Activated T-helper 17 cell treated with anti-CD3 and anti-CD28 coated beads, Interleukin-2, amount 50 U/mL, for 72 hours (primary cell): ENCODE measurements at places on chromosomes 3 and 15.
A peak's percentile ranks its signal among the peaks of the same experiment; 100 is the strongest.

GRCh38 chr3:43699864-43700263 is 9.1 kb downstream of the ABHD5 start:
- peak; percentile 63 for ATAC-seq

DNA sequence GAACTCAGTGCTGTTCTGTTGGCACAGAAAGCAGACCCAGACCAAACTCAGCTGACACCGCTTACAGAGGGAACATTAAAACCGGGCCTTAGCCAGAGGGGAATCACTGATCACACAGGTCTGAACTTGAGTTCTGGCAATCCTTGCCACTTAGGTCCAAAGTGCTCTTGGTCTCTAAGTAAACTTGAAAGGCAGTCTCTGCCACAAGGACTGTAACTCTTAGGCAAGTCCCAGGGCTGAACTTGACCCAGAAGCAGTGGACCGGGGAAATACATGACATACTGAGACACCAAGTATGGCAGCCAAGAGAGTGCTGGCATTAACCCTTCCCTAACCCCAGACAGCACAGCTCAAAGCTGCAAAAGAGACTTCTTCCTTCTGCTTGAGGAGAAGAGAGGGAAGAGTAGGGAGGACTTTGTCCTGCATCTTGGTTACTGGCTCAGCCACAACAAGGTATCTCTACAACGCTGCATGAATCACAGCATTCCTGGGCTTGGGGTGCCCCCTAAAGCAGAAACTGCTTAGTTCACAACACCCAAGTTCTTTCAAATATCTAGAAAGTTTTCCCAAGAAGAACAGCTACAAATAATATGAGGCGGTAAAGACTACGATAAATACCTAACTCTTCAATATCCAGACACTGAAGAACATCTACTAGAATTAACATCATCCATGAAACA is 32.5 kb downstream of the NAALADL2 start:
- no peak for ATAC-seq

- peak; percentile 66 for ATAC-seq
Measured at GRCh38 chr15:72375501-72375845, 341 bp downstream of the HEXA start.

- ATAC-seq = no peak
Measured at GRCh38 chr3:98589331-98590036, 3.9 kb downstream of the CPOX start.

DNA sequence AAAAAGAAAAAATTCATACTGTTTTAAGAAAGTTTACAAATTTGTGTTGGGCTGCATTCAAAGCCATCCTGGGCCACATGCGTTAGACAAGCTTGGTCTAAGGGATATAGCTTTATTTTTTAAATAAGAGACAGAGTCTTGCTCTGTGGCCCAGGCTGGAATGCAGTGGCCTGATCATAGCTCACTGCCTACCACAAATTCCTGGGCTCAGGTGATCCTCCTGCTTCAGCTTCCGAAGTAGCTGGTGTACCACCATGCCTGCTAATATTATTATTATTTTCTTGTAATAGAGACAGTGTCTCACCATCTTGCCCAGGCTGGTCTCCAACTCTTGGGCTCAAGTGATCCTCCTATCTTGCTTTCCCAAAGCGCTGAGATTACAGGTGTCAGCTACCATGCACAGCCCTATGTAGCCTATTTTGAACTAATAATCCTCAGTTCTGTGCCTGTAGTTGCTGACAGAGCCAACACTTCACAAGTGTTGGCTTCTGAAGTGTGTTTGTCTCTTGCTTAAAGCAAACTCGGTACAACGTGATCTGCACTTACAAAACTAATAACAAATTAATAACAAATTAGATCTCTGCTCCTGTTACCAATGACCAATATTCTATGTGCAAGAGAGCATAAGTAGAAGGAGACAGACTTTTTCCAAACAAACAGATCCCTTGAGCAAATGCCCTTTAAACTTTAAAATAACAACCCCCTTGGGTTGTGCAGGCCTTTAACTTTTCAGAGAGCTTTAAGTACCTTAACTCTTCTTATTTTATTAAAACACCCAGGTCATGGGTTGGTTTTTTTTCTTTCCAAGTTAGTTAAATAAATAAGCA is 135.2 kb downstream of the VGLL4 start:
- no peak for ATAC-seq

DNA sequence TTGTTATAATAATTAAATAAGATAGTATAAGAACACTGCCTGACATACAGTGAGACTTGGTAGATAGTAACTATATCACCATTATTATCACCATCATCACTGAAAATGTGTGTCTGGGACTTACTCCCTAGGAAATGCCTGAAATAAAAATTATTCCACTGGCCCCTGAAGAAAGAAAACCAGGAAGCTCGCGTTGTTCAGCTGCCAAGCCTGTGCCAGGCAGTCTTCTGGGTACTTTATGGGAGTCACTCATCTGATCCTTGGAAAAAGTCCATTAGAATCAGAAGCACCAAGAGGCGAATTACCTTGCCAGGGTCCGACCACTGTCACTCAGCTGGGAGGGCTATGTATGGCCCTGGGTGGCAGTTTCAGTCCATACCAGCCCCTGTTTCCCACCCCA is 220.3 kb upstream of the TPM1 start:
- ATAC-seq = no peak

DNA sequence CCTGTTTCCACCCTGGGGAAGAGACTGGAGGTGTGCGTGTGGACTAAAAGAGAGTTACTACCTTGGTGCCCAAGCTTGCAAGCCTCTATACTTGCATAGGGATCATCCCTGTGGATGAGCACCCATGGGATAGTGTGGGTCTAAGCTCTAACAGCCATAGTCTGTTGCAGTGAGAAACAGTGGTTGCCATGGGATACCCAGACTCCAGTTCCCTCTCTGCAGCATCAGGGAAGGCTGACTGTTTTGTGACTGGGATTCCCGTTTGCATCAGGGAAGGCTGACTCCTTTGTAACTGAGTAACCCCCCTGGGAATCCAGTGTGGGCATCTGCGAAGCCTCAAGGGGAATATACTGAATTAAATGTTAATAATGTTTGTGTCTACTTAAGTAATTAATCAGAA is 196.1 kb downstream of the ZNF621 start:
- no peak for ATAC-seq
